Trophoblast cell (in vitro differentiated cells and primary cell): ENCODE measurements at places on chromosomes 3 and 15.

- DNase-seq = no peak
These were observed 3.4 kb upstream of the SEMA3F start for GRCh38 chr3:50151728-50152127.

- peak; percentile 48 for DNase-seq
These were observed at the start of gene FOXP1 for GRCh38 chr3:71583566-71584393. Gene FOXP1 (minus strand): TSS chr3:71583728. CDS start chr3:71198381, 385,347 bp downstream.

DNA sequence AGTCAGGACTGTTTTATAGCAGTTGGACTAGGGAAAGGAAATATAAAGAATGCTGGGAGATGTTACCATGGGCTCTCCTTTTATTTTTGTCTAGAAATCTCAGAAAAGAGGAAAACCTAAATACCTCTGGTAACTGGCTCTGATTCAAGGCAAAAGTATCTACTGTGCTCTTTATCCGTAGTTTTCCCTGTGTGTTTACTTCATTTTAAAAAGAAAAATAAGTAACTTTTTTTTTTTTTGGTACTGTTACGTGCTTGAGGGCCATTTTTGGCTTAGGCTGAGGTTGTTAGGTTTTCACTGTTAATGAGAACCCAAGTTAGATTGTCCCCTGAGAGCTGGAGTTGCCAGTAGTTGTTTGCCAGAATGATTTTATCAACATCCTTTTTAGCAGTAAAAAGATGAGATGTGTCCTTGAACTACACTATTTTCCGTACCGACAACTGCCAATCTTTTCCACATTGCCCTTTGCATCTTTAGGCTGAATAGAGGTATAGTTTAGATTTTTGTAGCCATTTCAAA lies 35.8 kb downstream of the IQGAP1 start:
- no peak for DNase-seq

GRCh38 chr3:171028025-171028778 lies 1.7 kb upstream of the SLC2A2 start:
- peak; percentile 76 for DNase-seq

- no peak for DNase-seq
These were observed 433.8 kb upstream of the RBMS3 start for GRCh38 chr3:28846971-28847478.
